Spinal cord (tissue), 10 donors: ENCODE measurements at places on chromosomes 13 and 19. TPM values are rescaled to one million over a fixed set of nuclear protein-coding genes. Genes with fewer than 3 reads are reported as not detected.
A peak's percentile ranks its signal among the peaks of the same experiment; 100 is the strongest.

GRCh38 chr19:8257052-8257443 is 47.9 kb downstream of the CERS4 start:
- DNase-seq, result no peak

Gene NKPD1
- 0.44 TPM for total RNA-seq

Gene KLF12
- 50.5 TPM for total RNA-seq

Gene SIGLEC12
- total RNA-seq, result 0.06 TPM

Gene TLE2
- 26.4 TPM for total RNA-seq

Gene C5AR1
- 2.0 TPM for total RNA-seq

GRCh38 chr13:111265006-111265700 is 55.3 kb upstream of the TEX29 start:
- DNase-seq, result no peak

DNA sequence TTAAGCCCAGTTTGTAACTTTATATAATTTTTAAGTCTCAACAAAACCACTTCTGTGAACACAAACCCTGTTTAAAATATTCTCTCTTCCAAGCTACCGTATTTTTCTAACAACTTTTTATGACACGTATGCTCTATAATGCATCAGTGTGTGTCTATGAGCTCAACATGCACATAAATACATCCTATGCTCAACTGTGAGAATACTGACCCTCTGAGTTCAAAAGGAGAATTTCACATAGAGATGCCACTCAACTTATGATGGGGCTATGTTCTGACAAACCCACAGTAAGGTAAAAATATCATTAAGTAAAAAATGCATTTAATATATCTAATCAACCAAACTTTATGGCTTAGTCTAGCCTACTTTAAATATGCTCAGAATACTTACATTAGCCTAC is 1139.7 kb upstream of the SPRY2 start:
- peak; percentile 3 for DNase-seq

DNA sequence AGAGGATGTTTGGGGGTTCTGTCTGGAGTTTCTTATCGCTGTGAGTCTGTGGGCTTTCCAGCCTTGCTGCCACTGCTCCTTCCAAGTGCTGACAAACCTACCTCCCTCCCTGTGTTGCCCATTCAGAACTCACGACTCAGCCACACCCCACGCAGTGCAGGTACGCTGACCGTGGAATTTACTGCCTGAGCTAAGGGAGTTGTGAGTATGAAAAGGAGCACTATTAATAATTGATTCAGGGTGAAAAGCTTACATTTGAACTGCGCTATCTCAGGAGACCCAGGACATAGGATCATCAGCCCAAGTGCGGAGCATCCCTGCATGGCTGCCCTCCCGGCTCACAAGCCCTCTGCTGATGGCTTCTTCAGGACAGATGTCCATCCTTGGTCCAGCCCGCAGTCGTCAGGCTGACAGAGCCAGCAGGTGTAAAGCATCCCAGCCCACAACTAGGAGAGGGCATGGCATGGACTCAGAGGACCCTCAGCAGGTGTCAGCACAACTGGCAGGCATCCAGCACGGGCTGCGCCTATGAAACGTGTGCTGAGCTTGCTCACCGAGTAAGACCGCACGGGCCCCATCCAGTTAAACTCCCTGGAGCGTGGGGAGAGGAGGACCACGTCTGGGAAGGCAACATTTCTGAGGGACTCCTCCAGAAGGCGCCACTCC is 244.0 kb downstream of the COL4A1 start:
- no peak for DNase-seq

Gene LGI4
- total RNA-seq, result 18.5 TPM

Gene PROZ
- not detected for total RNA-seq

DNA sequence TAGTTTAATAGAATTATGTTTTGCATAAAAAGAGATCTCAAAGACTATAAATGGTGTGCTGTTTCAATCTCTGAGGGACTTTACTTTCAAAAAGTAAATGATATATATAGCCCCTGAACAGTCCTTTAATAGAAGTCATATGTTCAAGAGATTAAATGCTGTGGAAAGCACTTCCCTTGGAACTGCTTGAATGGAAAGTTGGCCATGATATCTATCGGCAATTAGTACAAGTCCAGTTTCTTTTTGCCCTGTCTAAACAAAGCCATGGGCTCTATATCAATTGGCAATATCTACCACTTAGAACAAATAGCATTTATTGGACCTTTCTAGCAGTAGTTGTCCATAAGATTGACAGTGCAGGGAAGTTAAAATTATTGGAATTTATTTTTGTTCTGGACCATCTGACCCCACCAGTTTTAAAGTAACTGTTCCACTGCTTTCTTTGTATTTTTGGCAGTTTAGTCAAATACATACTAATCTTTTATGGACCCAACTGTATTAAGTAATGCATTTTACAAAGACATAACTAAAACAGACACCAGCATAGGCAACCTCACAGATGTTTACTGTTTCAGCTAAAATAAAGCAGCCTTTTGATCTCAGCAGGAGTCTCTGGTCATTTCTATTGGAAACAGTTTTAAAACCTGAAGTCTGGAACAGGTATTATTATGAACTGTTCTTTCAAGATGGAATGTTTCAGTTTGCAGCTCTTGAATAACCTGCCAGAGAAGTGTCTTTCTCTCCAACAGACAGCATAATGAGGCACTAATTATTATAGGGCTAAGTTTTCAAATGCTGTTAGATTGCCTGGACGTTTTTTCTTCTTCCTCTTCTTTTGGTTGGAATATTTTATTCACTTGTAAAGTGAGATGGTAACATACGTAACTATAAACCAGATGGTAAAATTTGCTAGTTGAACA is 282.6 kb downstream of the DCLK1 start:
- no peak for DNase-seq

Gene LILRA1
- 0.99 TPM for total RNA-seq

GRCh38 chr19:48354332-48354992 is 9.3 kb downstream of the TMEM143 start:
- peak; percentile 68 for DNase-seq

GRCh38 chr19:22616659-22617058 is 17.5 kb upstream of the ZNF492 start:
- no peak for DNase-seq

Gene GIPR
- 0.55 TPM for total RNA-seq

DNA sequence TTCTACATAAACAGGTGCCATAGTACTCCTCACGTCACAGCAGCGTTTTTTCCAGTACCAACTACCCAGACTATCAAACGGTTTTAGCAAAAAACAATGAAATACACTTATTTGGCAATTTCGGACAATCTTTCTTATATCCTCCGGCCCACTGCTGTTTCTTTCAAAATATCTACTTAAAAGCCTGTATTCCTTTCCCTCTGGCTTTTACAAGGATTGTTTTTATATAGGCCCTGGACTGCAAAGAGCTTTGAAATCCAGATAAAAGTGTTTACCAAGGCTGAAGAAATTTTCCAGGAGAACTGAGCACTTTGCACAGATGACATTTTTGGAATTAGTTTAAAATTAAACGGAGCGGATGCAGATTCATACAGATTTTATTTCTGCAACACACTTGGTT is 255.9 kb upstream of the STARD13 start:
- DNase-seq, result no peak

- DNase-seq, result no peak
Observed at GRCh38 chr19:17748884-17749638, 2.2 kb upstream of the FCHO1 start.

Gene C1QTNF9
- total RNA-seq, result 0.20 TPM

- no peak for DNase-seq
Observed at GRCh38 chr13:79417741-79418140, 11.7 kb upstream of the RBM26 start.

DNA sequence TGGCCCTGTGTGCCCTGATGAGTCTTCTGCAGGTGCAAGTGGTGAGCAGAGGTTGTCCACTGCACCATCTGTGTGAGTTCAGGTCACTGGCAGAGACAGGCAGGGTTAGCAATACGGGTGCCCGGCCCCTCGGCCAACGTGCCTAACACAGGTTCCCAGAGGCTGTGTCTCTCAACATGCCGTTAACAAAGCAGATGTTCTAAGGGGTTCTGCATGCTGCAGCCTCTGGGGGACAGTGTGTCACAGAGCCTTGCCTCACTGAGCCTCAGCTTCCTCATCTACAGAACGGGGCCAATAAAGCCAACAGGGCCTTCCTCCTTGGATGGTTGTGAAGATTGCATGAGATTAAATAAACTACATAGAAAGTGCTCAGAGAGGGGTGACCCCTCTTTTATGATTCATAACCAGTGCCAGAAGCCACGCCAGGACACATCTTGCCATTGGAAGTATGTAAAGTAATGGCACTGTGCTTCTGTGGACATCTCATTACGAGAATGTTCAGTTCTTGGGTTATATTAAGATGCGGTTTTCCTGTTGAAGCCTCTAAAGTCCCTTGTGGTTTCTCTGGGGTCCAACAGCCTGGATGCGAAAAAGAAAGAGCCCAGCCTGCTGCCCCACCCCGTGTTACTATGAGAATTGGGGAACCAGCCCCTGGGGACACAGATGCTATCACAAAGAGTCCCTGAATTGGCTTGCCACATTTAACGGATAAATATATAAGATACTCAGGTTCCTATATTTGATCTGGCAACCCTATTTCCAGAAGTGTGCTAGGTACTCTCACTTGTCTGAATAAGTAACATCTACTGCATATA is 11.2 kb upstream of the ARHGEF18 start:
- no peak for DNase-seq

Gene PSG7
- not detected for total RNA-seq

DNA sequence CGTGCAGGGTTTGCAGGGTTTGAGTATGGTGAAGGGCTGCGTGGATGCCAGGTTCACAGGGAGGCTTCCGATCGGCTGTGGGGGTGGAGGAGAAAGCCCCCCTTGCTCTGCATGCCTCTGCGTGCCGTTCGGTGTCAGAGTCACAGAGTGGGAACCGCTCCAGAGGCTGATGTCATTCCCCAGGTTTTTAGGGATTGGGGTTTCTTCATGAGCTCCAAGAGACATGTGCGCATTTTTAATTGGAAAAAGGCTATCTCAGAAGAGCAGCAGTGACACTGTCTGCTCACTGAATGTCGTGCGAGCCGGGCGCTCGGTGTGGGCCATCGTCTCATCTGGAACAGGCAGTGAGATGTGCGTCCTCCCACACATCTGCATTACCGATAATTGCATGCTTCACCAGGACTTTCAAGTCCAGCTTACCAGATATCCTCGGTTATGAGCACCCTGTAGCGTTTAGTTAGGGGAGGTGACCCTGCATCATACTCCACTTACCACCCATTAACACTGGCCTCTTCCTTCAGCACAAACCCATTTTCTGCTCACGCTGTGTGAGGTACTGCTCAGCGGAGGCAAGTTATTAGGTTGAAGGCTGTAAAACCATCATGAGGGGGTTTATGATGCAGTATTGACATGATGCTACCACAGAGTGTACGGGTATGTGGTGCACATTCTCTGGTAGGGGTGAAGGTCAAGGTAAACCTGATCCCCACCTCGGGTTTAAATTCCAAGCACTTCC is 1.7 kb downstream of the MCF2L start:
- peak; percentile 85 for DNase-seq

- no peak for DNase-seq
Observed at GRCh38 chr13:109840201-109840892, 54.0 kb upstream of the IRS2 start.

Gene ICAM1
- 10.4 TPM for total RNA-seq

Gene SDHAF1
- 11.4 TPM for total RNA-seq

DNA sequence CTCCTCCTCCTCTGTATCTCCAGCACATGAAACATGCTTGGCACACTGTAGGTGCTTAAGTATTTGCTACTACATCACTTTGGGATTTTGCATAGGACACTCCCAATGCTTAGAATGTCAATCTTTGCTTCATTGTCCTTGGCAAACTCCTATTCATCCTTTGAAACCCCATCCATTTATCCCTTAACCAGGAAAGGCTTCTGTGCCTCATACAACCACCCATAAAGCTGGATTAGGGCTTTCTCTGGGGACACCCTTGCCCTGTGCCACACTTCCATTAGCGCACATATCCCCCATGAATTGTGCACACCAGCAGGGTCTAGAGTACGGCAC is 5.8 kb upstream of the EPS8L1 start:
- no peak for DNase-seq

GRCh38 chr13:32297206-32297605 is 18.0 kb downstream of the ZAR1L start:
- no peak for DNase-seq

Gene CPB2
- total RNA-seq, result not detected

GRCh38 chr13:111539252-111539651 is 218.8 kb downstream of the TEX29 start:
- no peak for DNase-seq

- DNase-seq, result no peak
Observed at GRCh38 chr13:107743983-107744382, 471.4 kb downstream of the LIG4 start.

Gene UBA52
- 660 TPM for total RNA-seq

Gene ZNF570
- total RNA-seq, result 18.8 TPM

Gene EDDM13
- total RNA-seq, result not detected

DNA sequence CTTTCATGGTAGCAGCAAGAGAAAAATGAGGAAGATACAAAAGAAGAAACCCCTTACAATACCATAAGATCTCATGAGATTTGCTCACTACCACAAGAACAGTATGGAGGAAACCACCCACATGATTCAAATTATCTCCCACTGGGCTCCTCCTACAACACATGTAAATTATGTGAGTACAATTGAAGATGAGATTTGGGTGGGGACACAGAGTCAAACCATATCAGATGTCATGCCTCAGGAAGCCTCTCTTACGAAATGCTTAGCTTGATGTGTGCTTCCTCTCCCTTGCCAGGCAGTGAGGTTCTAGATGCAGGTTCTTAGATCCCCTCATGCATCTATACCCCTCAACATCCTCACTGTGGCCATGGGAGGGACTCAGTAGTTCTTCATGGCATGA is 63.2 kb upstream of the RGCC start:
- no peak for DNase-seq

GRCh38 chr13:101576977-101577376 is 124.5 kb downstream of the ITGBL1 start:
- DNase-seq, result no peak

Gene PTH2
- total RNA-seq, result not detected

DNA sequence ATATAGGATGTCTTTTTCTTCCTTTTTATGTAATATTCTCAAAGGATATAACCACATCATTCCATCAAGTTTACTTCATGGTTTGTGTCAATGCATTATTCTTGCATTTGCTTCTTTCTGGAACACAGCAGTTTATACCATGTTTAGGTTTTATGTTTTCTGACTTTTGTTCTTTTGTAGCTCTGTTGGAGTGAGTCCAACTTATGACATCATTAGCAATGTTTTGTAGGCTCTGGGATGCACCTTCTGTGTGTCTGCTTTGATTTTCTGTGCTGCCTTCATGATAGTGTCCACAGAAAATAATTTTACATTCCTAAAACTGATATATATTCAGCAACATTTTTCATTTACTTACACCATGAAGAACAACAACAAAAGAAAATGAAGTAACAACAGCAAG is 68.9 kb downstream of the SHISA2 start:
- no peak for DNase-seq

- DNase-seq, result no peak
Observed at GRCh38 chr19:48325265-48325910, at the start of gene EMP3. Gene EMP3 (plus strand): TSS chr19:48325552. CDS start chr19:48326845, 1,293 bp downstream.

Gene COL4A2
- 171 TPM for total RNA-seq

- no peak for DNase-seq
Observed at GRCh38 chr13:60369242-60369641, 27.8 kb upstream of the TDRD3 start.

- no peak for DNase-seq
Observed at GRCh38 chr19:31742249-31742648, 393.0 kb upstream of the TSHZ3 start.

Gene CLEC17A
- total RNA-seq, result 0.50 TPM
